ENCODE measurements at places on chromosomes 5 and 9.

- DNase-seq, result no peak
These were observed 488.0 kb upstream of the CTNND2 start for GRCh38 chr5:12392246-12392645.

GRCh38 chr9:125137200-125137599 is 6.1 kb downstream of the SCAI start:
- no peak for DNase-seq

- no peak for DNase-seq
These were observed 61.3 kb downstream of the GLIS3 start for GRCh38 chr9:4238522-4238921.

GRCh38 chr5:118905196-118905595 is 83.2 kb downstream of the DTWD2 start:
- no peak for DNase-seq

DNA sequence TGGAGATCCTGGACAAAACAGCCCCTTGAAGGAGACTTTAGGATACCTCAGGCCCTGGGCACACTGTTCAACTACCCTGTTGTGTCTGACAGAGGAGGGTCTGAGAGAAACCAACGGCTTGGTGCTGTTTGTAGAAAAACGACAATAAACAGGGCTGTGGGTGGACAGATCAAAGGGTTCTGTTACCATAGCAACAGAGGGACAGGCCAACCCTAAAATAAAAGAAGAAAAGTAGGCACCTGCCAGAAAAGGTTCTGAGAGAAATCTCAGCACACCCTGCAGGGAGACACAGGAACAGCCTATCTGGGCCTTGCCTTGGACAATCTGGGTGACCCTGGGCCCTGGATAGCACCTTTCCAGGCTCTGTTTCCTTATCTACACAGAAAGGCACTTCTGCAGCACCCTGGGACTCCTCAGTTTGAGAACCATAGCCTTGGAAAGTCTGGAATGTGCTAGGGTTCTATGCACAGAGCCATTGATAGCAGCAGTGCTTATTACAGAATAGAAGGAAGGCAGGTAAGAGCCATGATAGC is 104.8 kb upstream of the TBC1D2 start:
- DNase-seq, result no peak

GRCh38 chr5:65482736-65483545 is 1.2 kb upstream of the ADAMTS6 start:
- DNase-seq, result no peak

DNA sequence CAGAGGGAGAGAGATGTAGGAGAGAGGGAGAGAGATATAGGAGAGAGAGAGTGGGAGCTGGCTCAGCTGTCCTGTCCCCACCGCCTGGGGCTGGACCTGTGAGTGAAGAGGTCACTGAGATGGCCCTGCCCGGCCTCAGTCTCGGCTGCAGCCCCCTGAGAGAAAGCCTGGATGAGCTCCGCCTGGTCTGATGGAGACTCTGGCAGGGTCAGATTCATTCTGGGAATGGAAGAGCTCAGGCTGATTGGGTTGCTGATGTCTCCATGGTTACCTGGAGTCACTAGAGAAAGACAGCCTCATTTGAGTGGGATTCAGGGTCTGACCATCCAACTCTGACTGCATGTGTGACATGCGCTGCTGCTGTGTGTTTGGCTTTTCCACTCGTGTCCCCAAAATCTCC is 27.1 kb upstream of the SEMA4D start:
- no peak for DNase-seq

DNA sequence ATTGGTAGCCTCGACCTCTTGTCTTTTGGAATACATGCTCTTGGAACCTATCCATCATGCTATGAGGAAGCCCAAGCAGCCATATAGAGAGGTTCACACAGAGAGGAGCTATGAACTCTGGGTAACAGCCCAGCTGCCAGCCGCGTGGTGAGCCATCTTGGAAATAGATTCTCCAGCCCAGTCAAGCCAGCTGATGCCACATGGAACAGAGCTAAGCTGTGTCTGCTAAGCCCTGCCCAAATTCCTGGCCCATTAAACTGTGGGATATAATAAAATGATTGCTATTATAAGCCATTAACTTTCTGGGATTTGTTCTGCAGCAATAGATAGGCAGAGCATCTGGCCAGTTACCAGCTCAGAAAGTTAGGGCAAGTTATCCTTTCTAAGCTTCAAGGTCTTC is 4.9 kb upstream of the PRUNE2 start:
- DNase-seq, result no peak

DNA sequence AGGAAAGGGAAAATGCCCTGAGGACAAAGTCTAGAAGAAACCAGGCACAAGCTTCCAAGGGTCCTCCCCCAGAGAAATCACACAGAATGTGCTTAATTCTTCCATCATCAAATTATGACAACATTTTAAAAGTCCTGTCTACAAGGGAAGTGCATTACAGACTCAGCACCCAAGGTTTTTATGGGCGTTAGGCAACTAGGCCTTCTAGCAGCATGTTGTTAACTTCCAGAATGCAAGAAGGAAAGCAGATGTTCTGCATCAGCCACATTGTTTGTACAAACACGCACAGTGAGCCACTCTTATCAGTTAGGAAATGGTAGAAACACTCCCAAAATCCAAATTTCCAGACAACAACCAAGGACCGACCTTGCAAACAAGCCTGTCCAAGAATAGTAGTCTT is 26.5 kb downstream of the SMC5 start:
- DNase-seq, result no peak

DNA sequence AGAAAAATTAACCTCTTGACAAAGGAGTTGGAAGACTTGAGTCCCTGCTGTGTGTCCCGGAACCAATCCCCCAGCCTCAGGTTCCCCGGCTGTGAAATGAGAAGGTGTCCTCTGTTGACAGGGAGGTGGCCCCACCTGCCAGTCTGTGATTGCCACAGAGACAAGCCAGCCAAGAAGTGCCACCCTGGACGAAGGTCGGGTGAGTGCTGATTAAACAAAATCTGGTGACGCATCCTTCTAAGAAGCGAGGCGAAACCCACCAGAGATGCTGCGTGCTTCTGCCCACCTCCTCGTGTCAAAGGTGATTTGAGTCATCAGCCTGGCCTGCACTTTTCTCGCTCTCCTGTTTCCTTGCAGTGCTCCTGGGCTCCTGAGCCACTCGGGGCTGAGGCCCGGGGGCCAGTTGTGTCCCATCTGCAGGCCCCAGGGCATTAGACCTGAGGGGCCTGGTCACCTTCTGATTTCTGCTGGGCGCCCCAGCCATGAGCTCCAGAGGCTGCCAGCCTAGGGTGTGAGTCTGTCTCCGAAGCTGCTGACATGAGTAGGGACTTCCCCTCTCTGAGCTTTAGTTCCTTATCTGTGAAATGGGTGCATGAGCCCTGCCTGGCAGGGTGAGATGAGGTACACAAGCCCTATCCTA is 28.7 kb downstream of the NEK6 start:
- DNase-seq, result peak; percentile 29

DNA sequence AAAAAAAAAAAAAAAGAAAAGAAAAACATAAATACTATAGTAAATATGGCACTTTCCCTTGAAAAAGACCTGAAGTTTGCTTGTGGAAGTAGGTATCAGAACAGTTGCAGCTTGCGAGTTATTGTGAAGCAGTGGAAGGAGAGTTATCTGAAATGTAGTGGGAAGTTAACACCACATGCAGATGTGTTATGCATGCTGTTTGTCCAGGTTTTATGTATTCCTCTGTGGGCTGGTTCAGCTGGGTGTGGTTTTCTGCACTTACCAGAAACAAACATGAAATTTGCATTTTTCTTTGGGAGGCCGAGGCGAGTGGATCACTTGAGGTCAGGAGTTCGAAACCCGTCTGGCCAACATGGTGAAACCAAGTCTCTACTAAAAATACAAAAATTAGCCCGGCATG is 42.1 kb upstream of the CTNNA1 start:
- no peak for DNase-seq

DNA sequence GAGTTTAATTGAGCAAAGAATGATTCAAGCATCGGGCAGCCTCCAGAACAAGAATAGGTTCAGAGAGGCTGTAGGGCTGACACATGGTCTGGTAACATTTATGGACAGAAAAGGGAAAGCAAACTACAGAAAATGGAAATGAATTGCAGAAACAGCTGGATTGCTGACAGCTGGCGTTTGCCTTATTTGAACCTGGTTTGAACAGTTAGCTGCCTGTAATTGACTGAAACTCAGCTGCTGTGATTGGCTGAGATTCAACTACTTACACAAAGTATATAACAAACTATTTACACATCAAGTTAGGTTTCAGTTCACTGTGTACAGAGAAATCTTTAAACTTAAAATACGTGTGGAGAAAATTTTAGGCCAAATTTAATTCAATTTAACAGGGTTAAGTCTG is 441.7 kb downstream of the PRELID2 start:
- no peak for DNase-seq

DNA sequence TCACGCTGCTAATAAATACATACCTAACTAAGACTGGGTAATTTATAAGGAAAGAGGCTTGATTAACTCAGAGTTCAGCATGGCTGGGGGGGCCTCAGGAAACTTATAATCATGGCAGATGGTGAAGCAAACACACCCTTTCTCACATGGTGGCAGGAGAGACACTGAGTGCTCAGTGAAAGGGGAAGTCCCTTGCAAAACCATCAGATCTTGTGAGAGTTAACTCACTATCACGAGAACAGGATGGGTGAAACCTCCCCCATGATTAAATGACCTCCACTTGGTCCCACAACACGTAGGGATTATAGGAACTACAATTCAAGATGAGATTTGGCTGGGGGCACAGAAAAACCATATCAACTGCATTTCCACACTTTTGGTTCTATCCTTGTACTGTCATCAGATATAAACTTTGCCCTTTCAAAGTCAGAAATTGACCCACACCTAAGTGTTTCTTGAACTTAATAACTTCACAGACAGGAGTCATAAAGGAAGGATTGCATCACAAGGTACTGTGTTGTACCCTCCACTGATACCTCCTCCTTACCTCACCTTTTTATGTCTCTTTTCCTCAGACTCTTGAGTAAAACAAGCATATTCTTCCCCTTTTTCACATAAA is 319.1 kb upstream of the PIK3R1 start:
- no peak for DNase-seq

GRCh38 chr5:35826554-35826953 is 30.1 kb upstream of the IL7R start:
- no peak for DNase-seq

GRCh38 chr9:105369911-105370310 is 77.9 kb upstream of the FSD1L start:
- no peak for DNase-seq

- DNase-seq, result no peak
These were observed 1.6 kb upstream of the DNLZ start for GRCh38 chr9:136364942-136365774.

- DNase-seq, result no peak
These were observed 93.2 kb downstream of the EQTN start for GRCh38 chr9:27203783-27204182.

GRCh38 chr9:131676431-131676972 is 63.4 kb downstream of the RAPGEF1 start:
- no peak for DNase-seq

- no peak for DNase-seq
These were observed 66.2 kb upstream of the NEURL1B start for GRCh38 chr5:172574871-172575223.

GRCh38 chr5:134288610-134289009 is 62.7 kb upstream of the PPP2CA start:
- no peak for DNase-seq

- DNase-seq, result no peak
These were observed 591.5 kb upstream of the KLF4 start for GRCh38 chr9:108081112-108081511.

DNA sequence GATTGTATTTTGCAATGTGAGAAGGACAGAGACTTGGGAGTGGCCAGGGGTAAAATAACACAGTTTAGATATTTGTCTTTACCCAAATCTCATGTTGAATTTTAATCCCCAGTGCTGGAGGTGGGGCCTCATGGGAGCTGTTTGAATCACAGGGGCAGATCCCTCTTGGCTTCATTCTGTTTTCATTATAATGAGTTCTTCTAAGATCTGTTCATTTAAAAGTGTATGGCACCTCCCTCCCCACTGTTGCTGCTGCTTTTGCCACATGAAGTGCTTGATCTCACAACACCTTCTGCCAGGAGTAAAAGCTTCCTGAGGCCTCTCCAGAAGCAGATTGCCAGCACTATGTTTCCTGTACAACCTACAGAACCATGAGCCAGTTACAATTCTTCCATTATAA is 28.1 kb downstream of the COX7C start:
- DNase-seq, result no peak

DNA sequence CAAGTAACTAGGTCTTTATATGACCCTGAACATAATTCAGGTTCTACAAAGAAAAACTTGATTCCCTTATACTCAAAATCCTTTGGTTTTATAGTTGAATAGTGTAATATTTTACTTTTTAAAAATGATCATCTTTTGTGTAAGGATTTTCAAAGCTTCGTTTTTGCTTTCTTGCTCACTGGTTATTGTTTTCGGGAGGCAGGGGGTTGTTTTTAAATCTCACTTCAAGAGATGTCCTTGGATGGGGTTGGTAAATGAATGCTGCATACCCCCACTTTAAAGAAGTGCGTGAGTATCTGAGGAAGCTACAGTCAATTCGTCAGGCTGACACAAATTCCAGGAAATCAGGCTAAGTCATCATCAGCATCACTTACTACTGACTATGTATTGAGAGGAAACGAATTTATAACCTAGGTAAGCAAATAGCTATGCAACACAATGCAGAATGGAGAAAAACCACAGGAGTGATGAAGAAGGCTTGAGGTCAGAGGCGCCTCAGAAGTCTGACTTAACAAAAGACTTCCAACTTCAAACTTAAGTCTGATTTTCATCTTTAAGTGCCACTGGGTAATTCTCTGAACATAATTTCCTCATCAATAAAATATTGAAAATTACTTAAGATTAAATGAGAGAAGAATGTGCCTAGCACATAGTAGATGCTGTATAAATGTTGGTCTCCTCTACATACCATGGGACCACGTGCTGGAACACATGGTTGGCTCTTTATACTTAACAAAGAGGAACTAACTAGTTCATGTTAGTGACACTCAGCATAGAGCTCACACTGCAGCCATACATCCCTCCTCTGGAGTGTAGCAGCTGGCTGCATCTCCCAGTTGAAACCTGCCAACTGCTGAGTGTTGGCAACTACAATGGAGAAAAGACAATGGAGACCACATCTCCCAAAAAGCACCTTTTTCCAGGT is 106.0 kb upstream of the KIF2A start:
- no peak for DNase-seq

DNA sequence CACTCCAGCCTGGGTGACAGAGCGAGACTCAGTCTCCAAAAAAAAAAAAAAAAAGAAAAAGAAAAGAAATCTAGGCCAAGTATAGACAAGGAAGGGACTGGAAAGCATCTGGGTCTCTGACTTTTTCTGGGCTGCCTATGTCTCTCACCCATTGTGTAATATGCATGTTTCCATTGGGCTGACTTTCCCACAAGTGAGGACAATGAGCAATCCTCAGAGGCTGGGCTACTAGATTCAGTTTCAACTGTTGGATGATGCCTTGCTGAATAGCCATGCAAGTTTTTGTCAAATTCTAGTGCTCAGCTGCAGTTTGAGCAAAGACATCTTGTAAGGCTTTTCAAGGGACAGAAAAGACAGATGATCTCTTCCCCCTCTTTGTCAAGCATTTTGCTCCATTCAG is 82.1 kb downstream of the PHAX start:
- no peak for DNase-seq

DNA sequence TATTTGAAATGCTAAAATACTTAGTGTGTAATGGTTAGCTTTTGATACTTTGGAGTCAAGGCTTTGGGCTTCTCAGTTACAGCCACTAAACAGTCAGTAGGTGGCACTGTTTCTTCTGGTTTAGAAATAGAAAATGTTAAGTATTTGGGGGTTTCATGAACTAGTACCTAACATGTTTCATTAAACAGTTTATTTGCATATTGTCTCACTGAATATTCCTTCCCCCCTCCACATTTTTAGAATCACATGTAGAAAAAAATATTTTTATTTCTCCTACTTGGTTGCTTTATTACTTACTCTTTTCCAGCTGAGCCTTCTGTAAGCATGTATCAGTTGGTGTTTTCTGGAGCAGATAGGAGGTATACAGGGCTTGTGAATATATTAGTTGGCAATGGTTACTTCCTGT is 48.0 kb downstream of the IPO11 start:
- no peak for DNase-seq

Data from stimulated activated CD4-positive, alpha-beta T cell treated with anti-CD3 and anti-CD28 coated beads, TNF-alpha, amount 100 ng/mL, for 48 hours (primary cell).